BE2C (cell line): ENCODE measurements at places on chromosomes 7 and 10.

DNA sequence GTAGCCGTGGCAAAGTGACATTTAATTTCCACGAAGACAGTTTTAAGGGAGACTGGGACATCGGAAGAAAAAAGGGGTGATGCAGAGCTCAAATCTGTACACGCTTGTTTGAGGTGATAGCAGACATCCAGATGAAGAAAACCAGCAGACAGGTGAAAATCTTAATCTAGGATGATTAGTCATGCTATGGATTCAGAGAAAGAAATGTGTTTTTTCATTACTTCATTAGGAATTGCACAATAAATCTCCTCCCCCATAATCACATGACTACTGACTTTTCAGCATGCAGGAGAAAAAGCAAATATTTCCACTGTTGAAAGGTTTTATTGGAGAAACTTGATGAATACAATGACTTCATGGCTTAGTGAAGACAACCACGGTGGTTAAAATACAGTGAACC lies 2.5 kb downstream of the NUDT5 start:
- DNase-seq, result no peak

GRCh38 chr7:38704751-38705150 lies 73.6 kb upstream of the AMPH start:
- DNase-seq, result no peak

GRCh38 chr7:94492601-94493000 lies 17.0 kb upstream of the CASD1 start:
- no peak for DNase-seq

GRCh38 chr10:71359364-71360046 lies 37.2 kb upstream of the CDH23 start:
- no peak for DNase-seq

DNA sequence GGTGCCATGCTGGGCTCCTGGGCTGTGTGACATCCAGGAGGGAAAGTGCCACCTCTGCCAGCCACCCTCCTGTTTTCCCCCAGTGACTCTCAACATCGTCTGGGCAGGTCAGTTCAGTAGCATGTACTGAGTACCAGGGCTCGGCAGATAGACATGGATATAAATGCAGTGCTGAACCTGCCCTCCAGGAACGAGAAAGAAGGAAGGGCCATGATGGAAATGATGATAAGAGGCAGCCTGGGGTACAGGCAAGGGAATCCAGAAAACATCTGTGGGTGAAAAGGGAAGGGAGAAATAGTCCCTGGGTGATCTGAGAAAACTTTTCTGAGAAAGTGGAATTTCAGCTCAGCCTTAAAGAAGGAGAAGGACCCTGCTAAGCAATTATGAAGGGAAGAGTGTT lies 12.1 kb downstream of the CNNM1 start:
- DNase-seq, result no peak

DNA sequence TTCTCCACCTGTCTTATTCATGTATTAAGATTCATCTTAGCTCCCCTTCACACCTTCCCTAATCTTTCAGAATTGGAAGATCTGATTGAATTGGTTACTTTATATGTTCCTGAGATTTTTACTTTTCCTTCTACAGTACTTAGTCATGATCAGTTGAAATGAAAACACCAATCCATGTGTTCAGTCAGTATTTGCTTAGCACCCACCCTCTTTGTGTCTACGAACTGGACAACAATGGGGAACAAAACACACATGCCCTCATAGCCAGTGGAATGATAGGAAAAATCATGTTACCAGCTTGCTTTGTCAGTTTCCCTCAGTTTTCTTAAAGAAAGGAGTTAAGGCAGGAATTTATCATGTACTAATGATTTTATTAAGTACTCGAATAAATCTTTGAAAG lies 2.0 kb downstream of the MASTL start:
- no peak for DNase-seq

DNA sequence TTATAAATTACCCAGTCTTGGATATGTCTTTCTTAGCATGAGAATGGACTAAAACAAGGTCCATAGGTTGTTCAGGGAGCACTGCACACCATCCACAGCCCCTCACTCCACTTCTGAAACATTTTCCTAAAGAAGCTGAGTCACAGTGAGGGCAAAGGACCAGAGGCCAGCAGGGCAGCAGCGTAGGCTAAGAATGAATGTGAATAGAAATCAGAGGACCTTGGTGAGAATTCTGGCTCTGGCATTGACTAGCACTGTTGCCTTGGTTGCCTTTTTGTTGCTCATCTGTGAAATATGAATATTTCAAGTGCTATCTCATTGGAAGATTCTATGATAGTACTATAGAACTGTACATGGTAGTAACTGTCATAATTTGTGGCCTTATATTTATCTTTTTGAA lies 41.7 kb upstream of the TOMM7 start:
- DNase-seq, result no peak

GRCh38 chr10:97895915-97896314 lies 46.3 kb downstream of the GOLGA7B start:
- no peak for DNase-seq

DNA sequence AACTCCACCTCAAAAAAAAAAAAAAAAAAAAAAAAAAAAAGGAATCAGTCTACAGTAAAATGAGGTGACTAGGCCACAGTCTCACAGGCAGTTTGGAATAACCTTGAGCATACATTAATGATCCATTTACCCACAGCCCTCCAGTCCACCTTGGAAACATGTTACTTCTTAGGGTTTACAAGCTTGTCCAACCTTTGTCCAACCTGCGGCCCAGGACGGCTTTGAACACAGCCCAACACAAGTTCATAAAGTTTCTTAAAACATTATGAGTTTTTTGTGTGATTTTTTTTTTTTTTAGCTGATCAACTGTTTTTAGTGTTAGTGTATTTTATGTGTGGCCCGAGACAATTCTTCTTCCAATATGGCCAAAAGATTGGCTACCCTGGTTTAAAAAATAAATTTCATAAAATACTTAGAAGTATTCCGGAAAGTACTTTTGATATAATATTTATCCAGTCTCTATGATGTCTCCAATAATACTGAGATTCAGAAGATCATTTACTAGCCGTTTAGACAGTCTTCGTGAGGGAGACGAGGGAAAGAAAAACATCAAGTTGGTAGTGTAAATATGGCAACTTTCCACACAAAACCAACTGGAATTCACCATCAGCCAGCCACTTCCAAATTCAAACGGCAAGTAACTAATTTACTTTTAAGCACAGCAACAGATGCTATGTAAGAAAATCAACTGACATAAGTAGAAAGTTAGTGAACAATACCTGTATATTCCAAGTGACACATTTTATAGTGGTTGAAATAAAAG lies 9.9 kb downstream of the BAZ1B start:
- DNase-seq, result no peak

DNA sequence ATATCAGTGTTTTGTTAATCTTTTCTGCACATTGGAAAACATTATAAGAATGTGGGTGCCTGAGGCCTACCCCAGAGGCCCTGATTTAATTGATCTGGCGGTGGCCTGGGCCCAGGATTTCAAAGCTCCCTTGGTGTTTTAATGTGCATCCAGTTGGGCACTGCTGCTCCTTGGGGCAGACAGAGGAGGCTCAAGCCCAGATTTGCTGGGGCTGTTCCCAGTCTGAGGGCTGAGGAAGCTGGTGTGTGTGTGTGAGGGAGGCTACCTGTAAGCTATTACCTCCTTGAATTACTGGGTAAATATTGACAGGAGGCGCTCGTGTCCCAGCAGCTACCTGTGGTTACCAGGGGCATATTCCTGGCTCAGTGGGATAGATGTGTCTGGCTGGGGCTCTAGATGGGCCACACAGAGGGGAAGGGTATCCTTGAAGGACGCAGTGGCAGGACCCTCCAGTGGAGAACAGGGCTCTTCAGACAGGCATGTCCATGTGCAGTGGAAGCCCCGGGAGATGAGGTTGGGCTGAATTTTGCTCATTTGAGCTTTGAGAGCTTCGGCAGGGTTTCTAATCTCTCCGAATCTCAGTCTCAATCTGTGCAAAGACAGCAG lies 975.4 kb upstream of the ZNF722 start:
- DNase-seq, result no peak

DNA sequence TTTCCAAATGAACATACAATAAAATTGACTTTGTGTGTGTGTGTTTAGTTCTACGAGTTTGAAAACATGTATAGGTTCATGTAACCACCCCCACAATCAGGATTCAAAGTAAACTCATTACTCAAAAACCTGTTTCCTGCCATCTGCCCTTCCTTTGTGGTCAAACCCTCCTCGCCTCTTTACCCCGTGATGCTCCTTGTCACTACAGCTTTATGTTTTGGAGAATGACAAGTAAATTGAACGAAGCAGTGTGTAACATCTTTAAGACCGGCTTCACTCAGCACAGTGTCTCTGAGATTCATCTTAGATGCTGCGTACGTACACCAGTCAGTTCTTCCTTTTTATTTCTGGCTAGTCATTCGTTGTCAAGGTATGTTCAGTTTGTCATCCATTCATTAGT lies 54.6 kb upstream of the MKI67 start:
- DNase-seq, result no peak

- DNase-seq, result peak; percentile 67
Measured at GRCh38 chr10:110789604-110790433, 81.9 kb upstream of the PDCD4 start.

DNA sequence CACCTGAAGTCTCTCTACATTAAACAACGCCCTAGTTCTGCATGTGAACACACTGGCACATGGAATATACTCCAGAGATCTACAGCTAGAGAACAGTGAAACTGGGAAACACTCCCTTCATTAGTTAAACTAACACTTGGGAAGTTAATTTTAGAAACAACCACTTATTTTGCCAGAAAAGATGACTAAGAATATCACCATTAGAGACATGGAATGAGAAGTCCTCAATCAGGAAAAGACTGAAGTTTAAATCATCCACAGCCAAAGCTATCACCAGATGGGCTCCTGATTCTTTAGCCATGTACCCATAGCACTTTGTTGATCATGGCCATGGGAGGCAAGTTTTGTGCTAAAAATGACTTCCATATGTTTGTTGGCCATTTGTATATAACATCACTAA lies 719.5 kb downstream of the KCNMA1 start:
- no peak for DNase-seq

DNA sequence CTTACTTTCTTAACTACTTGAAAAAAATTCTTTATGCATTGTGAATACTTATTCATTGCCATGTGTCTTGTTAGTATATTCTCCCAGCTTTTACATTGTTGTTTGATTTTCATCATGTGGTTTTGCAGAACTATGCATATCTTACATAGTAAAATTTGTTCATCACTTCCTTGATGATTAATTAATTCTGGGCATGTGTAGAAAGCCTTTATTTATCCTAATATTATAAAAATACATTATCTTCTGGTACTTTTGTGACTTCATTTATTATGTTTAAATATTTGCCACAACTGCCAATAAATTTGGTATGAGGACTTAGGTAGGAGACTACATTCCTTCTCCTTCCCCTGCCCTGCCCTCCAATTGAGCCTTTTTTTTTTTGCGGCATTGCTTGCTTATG lies 166.0 kb upstream of the ZNF32 start:
- DNase-seq, result no peak

- DNase-seq, result no peak
Measured at GRCh38 chr7:40192036-40192435, 57.2 kb downstream of the SUGCT start.

- no peak for DNase-seq
Measured at GRCh38 chr7:126044662-126045061, 1115.0 kb upstream of the POT1 start.

DNA sequence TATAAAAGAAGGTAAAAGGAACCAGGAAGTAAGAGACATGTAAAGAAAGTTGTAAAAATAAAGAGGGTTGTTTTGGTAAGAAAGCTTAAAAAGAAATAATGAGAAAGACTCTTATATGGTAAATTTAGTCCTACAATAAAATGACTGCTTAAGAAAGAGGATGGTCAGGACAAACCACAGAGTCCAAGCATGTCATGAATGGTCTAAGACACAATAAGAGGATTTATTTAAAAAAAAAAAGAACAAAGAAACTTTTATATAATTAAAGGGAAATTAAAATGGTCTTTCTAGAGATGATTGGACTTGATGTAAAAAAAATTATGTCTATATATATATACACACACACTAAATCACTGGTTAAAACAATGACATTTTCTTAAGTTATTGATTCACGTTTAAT lies 18.2 kb downstream of the ATAD1 start:
- no peak for DNase-seq

GRCh38 chr7:94507462-94507861 lies 2.1 kb upstream of the CASD1 start:
- no peak for DNase-seq

DNA sequence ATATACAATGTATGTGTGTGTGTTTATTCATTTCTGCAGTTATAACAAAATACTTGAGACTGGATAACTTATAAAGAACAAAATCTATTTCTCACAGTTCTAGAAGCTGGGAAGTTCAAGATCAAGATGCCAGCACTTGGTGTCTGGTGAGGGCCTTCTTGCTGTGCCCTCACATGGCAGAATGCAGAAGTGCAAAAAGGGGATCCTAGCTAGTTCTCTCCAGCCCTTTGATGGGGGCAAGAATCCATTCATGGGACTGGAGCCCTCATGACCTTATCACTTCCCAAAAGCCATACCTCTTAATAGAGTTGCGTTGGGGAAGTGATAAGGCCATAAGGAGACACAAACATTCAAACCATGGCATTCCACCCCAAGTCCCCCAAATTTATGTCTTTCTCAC lies 8.4 kb downstream of the GRB10 start:
- no peak for DNase-seq

DNA sequence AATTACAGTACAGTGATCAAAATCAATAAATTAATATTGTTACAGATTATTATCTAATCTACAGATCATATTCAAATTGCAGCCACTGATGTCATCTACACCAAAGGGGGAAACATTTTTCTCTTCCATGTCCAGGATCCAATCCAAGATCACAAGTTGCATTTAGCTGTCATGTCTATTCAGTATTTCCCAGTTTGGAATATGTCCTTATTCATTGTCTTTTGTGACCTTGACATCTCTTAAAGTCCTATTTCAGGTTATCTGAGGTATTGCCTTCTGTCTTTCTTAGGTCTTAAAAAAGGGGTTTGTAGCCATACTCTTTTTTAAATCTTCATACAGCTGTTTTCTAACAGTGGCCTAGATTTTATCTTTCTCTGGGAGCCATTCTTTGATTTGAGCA lies 93.3 kb downstream of the MLLT10 start:
- no peak for DNase-seq
